Stimulated activated CD8-positive, alpha-beta memory T cell treated with anti-CD3 and anti-CD28 coated beads, Interleukin-2, amount 100 ng/mL, for 1 hour (primary cell): ENCODE measurements at places on chromosomes 12 and 14.

- no peak for DNase-seq
Observed at GRCh38 chr14:85471744-85472143, 58.2 kb upstream of the FLRT2 start.

DNA sequence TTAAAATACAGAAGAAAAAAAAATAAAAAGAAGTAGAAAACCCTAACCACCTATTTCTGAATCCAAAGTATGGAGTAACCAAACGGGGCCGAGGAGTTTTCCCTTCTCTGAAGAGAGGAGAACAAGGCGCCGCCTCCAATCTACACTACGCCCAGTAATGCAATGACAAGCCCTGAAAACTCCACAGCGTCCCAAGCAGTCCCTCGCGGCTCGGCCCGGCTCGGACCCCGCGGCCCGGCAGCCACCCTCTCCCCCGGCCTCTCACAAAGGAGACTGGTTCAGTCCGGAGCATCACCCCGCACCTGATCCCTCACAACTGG lies 371 bp downstream of the CHD8 start:
- DNase-seq, result no peak

DNA sequence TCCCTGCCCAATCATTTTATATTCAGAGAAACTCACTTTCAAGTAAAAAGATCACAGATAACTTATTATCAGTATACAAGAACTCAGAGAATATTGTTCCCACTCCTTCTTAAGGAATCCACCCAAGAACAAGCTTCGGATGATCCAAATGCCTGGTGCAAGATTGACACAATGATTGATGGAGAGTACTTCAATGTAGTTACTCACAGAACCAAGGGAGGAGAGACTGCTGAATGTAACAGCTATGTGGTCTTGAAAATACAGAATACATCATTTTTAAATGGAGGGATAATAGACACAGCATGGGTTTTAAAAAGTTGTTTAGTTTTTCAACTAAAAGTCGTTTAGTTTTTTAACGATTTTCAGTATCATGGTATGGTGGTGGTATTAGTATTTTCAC lies 38.4 kb upstream of the SELPLG start:
- DNase-seq, result no peak

- no peak for DNase-seq
Observed at GRCh38 chr12:111328138-111328537, 40.8 kb downstream of the PHETA1 start.

DNA sequence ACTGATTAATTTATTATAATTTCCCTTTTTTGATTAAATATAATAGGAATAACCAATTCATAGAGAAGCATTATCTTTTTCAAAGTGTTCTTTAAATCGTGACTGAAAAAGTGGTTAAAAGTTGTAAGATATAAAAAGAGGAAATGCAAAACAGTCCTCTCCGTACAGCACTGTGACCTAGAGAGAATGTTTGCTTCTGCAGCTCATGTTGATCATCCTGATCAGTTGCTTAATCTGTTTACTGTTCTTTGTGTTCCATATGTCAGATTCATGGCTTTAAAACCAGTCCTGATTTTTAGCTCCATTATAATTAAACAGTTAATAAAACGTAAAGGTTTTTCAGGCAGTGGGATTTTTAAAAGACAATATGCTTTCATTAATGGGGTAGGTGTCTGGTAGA lies 4.7 kb downstream of the TTC8 start:
- no peak for DNase-seq

- no peak for DNase-seq
Observed at GRCh38 chr14:73324533-73324932, 87.2 kb downstream of the PAPLN start.
